ENCODE measurements at places on chromosomes 5 and 9.

- no peak for DNase-seq
These were observed 32.7 kb upstream of the GABRP start for GRCh38 chr5:170750791-170751190.

DNA sequence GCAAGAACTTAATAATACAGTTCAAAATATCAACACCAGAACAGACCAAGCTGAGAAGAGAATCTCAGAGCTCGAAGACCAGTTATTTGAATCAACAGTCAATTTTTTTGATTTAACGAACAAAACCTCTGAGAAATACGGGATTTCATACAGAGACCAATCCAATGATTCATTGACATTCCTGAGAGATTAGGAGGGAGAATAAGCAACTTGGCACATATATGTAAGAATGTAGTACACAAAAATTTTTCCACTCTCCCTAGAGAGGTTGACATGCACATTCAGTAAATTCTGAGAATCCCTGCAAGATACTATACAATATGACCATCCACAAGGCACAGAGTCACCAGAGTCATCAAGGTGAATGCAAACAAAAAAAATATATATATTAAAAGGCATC, 1577.3 kb upstream of the C9orf72 start:
- DNase-seq, result no peak

DNA sequence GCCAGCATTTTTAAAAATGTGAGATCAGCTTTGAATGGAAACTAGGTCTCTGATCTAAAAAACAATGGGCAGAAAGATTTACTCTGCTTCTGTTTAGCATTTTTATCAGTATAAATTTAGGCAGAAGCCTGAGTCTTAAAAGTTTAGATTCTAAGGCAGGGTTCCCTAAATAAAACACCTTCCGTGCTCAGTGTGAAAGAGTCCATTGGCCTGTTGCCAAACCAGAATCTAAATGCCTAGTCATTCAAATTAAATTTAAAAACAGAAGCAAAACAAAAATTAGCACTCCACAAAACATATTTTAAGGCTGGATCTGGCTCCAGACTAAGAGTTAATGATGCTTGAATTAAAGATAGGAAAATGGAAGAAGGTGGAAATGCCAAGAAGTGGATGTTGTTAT, 4.5 kb downstream of the TYRP1 start:
- DNase-seq, result no peak

DNA sequence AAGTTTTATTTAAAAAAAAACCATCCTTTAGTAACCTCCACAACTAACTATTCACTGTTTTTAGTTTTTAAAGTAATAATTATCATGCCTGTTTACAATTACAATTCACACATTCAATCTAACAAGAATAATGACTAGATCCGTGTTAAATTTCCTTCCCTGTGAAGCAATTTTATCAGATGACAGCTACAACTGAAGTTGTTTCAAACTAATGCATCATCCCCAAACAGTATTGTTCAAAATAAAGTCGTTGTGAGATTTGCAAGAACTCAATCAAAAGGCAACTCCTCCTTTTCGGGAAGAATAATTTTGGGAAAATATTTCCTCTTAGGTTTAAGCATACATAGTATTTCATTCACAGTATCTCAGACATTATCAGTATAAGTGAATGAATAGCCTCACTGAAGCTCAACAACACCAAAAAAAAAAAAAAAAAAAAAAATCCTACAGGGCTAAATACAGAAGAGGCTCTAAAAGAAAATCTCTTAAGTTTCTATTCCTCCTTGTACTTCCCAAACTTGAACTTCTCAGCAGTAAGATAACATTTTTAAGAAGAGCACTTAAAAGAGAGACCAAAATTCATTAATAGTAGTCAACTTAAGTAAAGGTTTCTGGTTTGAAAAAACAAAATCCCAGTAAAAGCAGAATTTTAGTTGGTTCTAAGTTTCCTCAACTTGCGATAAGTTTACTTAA, 9.4 kb downstream of the C9orf72 start:
- DNase-seq, result no peak

DNA sequence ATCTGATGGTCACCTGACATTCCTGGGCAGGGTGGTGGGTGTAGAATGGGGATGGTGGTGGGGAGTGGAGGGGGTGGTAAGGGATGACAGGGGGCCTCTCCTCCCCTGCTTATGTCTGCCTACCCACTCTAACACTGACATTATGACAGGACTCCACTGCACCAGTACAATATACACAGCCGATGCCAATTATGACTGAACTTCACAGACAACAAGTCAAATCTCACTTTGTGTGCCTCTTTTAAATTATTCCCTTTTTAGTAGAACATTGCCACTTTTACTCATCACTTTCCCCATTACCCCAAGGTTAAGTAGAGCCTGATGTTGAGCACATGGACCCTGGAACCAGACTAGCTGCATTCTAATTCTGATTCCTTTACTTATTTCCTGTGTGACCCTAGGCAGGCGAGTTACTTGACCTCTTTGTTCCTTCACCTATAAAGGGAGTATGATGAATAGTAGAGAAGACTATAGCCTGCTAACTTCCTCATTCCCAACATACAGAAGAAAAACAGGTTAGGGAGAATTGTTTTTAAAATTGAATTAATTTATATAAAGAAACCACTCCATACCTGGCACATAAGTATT, 464.7 kb downstream of the DMRT2 start:
- DNase-seq, result no peak

DNA sequence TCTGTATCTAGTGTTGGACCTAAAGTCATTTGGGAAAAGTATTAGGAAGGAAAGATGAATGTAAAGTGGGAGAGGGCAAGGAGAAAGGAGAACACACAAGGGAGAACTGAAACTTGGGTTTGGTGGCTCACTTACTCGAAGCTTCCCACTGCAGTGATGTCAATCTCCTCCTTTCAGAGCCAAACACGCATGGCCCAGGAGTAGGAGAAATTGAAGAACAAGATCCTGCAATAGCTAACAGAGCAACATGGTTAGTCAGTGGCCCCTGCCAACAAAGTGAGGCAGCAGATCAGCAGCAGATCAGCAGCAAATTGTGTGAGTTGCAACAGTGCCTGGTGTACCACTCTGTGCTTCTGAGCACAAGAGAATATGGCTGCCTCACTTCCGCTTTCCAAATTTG, 366.4 kb downstream of the PSAT1 start:
- no peak for DNase-seq

- DNase-seq, result no peak
These were observed 125.0 kb downstream of the TRIO start for GRCh38 chr5:14267991-14268708.

DNA sequence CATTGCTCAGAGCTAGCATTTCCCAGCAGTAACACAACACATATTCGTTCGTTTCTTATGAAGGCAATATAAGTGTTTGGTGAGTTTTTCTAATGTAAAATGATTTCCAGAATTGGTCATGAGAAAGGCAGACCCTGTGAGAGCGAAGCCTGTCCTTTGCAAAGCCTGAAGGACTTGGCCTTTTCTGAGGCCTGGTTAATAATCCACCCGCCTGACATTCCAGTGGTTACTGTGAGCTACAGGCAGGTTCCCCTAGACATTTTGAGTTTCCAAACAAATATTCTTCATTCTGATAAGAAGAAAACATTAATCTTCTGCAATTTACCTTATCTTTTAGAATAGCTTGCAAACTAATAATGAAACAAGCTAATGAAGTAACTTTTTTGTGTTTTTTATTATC, 38.0 kb downstream of the ADAMTS16 start:
- no peak for DNase-seq

DNA sequence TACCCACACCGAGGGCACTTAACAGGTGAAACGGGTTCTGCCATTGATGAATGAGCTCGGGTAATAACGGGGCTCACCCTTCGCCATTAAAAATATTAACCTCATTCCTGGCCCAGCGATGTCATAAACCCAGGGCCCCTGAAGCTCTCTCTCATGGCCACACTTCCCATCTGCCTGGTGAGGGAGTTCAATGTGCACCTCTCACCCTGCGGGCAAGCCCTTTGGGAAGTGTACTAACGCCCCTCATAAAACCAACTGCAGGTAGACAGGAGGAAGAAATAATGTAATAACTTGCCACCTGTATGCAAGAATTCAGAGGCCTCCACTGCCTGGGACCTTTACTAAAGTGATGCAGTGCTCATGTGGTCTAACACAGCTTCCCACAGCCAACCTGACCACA, 35.1 kb downstream of the SHB start:
- no peak for DNase-seq

- DNase-seq, result no peak
These were observed 91.4 kb downstream of the TSSK1B start for GRCh38 chr5:113343343-113343742.

GRCh38 chr5:59542851-59543820, 350.4 kb downstream of the PDE4D start:
- DNase-seq, result no peak

- no peak for DNase-seq
These were observed 62.0 kb downstream of the RASGRF2 start for GRCh38 chr5:81021951-81022687.

- DNase-seq, result no peak
These were observed 143.8 kb upstream of the DHFR start for GRCh38 chr5:80798633-80799032.

DNA sequence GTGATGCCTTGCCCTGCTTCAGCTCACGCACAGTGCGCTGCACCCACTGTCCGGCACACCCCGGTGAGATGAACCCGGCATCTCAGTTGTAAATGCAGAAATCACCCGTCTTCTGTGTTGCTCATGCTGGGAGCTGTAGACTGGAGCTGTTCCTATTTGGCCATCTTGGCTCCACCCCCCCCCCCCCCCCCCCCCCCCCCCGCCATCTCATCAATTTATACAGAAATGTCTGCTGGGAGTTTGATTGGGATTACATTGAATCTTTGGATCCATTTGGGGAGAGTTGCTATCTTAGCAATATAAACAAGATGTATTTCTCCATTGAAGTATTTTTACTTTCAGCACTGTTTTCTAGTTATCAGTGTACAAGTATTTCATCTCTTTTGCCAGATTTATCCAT, 55.2 kb downstream of the RIC1 start:
- no peak for DNase-seq

GRCh38 chr5:35046774-35047173, 975 bp downstream of the AGXT2 start:
- no peak for DNase-seq

DNA sequence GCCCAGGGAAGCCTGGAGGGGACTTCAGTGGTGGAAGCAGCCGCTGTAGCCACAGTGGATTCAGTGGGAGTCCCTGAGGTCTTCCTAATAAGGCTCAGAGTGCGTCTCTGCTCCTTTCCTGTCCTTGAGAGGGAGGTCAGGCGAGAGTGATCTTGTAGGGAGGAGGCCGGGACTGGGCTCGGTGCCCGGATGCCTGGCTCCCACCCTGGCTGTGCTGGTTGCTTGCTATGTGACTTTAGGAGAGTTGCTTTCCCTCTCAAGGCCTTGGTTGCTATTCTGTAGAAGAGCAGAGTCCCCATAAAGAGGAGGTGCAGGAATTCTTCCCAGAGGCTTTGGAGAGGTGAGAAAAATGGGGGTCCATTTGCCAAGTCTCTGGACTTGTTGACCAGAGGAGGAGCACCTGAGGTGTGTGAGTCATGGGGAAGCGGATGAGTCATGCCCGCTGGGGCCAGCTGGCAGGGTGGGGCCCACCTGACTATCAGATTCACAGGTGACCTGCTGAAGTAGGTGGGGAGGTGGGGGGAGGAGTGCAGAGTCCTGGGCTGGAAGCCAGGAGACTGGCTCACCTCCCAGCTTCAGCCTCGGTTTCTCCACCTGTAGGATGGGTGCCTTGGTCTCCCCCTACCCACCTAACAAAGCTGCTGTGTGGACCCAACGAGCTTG, 13.8 kb downstream of the GSN start:
- no peak for DNase-seq

DNA sequence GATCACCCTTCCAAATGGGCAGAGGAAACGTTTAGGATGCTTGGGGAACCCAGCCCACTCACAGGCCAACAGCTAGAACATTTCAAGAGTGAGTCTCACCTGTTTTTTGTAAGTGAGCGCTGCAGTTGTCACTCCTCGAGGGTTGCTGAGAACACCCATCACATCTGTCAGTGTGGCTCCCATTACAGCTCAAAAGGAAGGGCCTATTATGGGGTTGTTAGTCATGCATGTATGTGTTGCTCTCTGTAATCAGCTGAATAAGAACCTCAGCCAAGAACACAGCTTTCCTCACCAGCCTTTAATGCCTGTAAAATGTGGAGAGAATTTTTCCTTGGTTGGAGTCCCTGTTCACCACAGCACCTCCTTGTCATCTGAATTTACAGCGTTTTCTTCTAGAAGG, 196.3 kb upstream of the KLF4 start:
- DNase-seq, result no peak

- no peak for DNase-seq
These were observed 230.9 kb downstream of the FANCC start for GRCh38 chr9:95086564-95086955.

GRCh38 chr9:68983008-68983411, 30.9 kb downstream of the PRKACG start:
- DNase-seq, result no peak

GRCh38 chr5:107805166-107805565, 134.4 kb upstream of the EFNA5 start:
- no peak for DNase-seq

DNA sequence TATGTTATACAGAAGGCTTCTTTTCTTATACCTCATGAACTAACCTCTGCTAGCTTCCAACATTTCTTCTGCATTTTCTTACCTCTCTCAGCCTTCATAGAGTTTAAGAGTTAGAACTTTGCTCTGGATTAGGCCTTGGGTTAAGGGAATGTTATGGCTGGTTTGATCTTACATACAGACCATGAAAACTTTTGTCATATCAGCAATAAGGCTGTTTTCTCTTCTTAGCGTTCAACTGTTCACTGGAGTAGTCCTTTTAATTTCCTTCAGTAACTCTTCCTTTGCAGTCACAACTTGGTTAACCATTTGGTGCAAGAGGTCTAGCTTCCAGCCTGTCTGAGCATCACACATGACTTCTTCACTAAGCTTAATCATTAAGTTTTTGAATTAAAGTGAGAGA, 329.0 kb upstream of the CCNG1 start:
- DNase-seq, result no peak

GRCh38 chr5:16803831-16804230, 132.3 kb downstream of the MYO10 start:
- DNase-seq, result no peak

- DNase-seq, result no peak
These were observed 14.3 kb downstream of the ZBTB34 start for GRCh38 chr9:126874546-126875314.

DNA sequence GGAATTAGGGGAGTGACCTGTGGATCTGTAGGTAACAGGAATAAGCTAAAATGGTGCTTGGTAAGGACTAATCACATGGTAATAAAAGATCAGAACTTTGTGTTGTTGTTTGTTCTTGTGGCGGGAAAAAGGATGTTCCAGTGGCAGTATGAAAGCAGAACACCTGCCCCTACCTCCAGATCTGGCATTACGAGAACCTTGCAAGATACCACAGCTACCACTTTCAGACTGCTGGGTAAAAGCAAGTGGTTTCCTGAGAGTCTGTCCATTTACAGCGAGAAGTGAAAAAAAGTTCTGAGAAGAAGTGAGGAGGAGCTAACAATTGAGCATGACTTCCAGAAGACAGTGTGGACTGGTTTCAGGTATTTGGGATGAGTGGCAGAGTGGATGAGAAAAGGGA, 252.5 kb downstream of the TLE4 start:
- DNase-seq, result no peak

GRCh38 chr5:43000111-43000840, 39.8 kb downstream of the ANXA2R start:
- no peak for DNase-seq

All from activated T-helper 1 cell treated with anti-CD3 and anti-CD28 coated beads, Interleukin-2, amount 50 U/mL, for 16 hours (primary cell).